GM12865 (cell line): ENCODE measurements at places on chromosomes 2 and 18.

DNA sequence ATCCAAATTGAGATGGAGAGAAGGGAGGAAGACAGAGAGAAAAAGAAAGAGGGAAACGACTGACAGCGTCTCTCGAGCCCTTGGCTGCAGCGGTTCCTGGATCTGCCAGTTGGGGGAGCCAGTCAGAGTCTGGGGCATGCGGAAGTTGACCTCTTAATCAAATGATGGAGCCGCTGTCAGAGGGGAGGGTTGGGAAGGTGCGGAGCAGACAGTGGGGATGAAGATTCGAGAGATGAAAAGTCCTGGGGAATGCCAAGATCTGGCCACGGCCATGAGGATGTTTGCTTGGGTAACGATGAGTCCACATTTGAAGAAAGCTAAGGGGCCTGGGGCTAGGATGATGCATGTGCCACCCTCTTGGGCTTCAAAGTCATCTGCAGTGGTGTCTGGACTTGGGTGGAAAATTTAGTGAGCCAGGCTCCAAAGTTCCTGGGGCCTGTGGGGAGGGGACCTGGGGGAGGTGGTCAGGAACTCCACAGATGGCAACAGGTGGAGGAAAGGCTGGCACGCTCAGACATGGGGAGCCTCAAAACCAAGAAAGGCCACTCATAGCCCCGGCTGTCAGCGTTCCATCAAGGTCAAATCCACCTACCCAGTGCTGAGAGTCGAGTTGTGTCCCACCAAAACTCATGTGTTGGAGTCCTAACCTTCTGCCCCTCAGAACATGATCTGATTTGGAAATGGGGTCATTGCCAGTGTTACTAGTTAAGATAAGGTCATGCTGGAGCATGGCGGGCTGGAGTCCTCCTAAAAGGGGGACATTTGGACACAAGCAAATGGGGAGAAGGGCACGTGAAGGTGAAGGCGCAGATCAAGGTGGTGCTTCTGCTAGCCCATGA lies 200.1 kb downstream of the NDUFA10 start:
- DNase-seq: no peak

DNA sequence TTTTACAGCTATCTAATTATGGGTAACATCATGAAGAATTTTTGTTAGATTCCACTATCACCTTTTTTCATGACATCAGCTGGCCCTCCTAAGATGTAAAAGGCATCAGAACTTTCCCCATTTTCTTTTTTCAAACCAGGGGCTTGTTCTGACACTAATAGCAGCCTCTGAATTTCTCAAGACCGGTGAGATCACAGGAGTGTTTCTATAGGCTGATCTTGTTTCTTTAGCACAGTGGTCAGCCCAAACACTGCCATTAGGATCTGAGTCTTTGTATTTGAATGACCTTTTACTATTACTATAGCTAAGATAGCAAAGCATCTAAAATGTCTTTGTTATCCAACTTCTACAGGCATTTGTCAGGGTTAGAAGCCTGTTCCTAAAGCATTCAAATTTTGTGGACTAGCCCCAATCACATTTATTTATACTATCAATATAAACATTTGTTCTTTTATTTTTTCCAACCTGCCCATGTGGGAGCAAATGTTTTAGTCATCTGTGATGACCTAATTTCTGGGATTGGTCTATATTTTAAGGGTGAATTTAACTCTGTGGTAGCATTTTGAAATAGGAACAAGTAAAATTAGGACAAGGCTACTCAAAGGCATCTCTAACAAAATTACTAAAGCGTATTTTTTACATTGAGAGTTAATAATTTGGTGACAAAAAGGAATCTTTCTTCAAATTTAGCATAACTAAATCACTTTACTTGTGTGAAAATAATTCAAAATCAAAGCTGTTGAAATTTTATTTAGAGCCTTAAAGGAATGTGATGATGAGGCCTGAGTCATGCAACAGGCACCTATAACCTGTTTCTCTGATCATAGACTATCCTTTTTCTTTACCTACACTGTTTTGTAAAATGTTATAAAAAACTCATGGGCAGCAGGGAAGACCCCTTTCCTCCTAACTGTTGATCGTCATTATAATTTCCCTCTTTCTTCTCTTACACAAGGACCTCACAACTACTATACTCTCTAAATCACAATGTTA lies 39.3 kb downstream of the ZAP70 start:
- DNase-seq: no peak

GRCh38 chr2:70806013-70806412 lies 14.4 kb downstream of the CLEC4F start:
- DNase-seq: no peak

DNA sequence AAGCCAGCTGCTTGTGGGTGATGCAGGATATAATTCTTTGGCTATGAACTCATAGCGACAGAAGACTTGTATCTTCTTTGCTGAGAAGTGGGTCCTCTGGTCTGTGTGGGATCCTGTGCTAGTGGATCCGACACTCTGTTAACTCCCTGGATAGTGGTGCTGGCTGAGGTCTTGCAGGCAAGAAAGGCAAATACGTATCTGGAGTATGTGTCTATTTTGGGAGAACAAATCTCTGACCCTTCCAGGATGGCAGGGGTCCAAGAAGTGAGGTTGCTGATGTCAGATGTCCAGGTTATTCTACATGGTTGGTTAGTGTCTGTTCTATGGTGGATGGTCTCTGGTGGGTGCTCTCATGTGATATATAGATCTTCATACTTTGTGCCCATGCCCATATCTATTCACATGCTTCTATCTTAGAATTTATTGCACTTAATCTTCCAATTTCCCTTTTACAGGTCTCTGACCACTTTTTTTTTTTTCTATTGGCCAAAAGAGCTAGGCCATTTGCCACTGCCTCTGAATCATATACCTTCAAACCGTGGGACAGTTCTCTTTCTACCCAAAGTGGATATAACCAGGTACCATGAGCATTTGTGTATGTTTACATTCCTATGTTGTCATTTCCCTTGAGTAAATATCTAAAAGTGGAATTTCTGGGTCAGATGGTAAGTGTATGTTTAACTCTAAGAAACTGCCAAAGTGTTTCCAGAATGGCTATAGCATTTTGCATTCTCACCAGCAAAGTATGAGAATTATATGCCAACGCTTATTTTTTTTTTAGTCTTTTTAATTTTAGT lies 45.1 kb upstream of the RBMS1 start:
- no peak for DNase-seq

DNA sequence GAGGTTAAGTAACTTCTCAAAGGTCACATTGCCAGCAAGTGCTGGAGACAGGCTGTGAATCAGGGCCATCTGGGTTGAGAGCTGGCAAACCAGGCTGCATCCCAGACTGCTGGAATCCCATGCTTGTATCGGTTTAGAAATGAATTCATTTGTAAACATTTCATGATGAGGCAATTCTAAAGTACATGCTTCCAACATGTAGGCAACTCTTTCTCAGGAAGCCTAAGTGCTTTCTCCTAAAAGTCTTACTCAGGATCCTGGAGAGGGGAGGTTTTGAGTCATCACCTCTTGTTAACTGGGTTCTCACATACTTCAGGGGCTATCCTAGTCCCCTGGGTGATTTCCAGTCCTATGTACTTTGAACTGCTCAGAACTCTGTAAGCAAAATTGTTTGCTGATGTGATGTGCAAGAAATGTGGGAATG lies 416.5 kb downstream of the MEIS1 start:
- DNase-seq: no peak

DNA sequence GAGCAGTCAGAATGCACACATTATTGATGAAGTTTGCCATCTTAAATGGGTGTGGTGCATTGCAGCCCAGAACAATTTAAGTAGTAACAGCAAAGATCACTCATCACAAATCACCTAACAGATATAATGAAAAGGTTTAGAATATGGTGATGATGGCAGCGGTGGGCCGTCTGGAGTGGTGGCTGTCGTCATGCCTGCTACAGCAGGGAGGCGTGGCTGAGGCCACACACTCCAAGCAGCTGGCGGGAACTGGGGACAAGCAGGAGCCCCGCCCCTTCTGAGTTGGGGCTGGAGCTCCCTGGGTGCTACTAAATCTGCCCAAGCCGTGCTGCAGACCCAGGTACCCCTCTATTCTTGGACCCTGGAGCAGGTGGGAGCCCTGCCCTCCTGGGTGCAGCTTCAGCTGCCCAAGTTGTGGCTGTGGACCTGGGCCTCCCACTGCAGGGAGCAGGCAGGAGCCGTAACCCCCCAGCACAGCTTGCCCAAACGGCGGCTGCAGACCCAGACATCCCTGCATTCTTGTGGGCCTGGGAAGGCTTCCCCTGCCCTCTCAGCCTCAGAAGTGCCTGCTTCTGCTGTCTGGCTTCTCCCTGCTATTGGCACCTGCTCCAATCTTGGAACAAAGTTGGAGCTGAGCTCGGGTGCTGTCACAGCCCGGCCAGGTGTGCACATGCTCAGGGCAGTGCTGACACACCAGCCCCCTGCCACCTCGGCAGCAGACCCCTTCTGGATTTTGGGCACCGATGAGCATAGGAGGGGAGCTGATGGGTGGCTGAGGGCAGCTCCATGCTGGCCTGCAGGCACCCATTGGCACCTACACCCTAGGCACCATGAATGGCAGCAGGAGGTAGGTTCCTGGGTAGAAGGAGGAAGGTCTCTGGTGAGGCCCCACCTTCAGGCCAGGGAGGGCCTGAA lies 149.3 kb downstream of the EHBP1 start:
- DNase-seq: no peak

DNA sequence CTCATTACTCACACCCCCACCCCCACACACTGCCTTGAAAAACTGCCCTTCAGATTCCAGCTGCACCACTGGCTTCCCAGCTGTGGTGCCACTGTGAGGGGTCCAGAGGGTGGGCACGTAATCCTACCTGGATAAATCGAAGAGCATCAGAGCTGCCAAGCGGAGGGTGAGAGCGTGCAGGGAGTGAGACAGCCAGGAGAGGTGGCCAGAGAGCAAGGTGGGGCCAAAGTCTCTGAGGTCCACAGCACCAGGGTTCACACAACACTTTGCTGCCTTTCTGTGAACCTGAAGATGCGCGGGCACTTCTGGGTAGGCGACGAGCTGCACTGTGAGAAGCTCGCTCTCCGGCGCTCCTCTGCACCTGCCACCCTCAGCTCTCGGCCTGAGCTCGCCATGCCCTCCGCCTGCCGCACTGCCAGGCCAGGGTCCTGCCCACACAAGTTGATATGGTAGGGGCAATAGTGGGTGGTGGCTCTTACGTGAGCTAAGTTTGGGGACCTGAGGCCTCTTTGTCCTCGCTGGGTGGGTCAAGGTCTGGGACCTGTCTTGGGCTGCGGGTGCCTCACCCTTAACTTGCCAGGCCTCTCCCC lies 83.9 kb downstream of the MARCO start:
- DNase-seq: no peak

DNA sequence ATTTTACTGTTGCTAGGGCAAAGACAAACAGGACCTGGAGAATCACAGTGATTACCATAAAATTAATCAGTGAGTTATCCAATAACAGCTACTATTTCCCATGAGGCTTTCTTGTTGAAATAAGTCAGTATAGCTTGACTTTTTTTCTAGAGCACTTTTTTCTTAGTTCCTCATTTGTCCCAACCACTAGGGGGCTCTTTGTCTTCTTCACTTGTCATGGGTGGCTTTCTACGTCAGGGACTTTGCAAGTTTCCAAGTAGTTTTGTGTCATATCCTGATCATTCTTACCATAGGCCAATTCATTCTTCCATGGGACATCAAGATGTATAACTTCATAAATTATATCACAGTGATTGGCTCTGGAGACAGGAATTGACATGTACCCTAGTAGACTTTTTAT lies 1019.6 kb upstream of the PIK3C3 start:
- peak; percentile 5 for DNase-seq

DNA sequence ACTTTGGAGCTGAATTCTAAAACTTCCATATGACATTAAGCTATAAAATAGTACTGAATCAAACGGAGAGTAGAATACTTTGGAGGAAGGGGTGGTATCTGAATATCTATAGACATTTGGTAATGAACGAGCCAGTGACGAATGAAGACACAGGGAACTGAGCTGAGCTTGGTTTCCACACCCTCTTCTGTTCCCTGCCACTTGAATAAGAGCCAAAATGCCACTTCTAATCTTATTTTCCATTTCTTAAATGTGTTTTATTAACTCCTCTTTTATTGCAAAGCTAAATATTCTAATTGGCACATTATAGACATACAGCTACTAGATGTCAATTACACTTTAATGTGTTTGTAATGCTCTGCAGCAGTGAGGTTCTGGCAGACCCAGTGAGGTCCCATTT lies 76.1 kb downstream of the AFF3 start:
- DNase-seq: no peak

DNA sequence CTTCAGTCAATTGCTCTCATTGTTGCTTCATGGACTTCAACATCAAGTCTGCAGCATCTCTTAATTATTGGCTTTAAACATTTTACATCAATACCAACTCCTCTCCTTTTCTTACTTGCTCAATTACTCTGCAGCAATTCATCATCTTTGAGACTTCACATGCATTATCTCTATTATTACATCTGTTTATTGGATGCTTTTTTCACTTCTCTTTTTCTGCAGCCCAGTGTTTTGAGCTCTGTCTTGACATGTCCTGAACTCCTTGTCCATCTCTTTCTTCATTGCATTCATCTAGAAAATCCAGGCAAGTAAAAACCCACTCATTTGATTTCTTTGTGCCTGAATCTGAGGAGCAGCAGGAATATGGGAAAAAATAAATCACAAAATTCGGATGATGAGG lies 647.9 kb downstream of the PLCL1 start:
- DNase-seq: peak; percentile 8

DNA sequence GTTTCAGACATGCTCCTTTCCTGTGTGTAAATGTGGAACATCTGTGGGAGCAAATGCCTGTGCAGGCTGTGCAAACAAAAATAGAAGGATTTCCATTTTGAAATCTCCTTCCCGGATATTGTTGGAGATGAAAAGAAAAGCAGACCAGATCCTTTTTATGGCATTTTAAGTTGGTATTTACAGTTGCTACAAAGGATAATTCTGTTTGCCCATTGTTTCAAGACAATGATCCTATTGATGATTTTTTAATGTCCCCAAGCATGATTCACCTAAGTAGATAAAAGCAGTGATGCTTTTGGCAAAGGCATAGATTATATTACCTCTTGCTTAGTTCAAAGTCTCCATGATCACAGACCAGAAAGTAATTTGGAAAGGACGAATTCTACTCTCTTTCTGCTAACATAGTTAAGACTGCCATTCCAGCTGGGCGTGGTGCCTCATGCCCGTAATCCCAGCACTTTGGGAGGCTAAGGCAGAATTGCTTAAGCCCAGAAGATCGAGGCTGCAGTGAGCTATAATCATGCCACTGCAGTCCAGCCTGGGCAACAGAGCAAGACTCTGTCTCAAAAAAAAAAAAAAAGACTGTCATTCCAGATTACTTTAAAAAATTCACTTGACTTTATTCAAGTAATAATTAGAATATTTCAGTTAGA lies 209.6 kb upstream of the SLC39A10 start:
- DNase-seq: no peak

GRCh38 chr2:6368281-6368680 lies 497.4 kb downstream of the CMPK2 start:
- no peak for DNase-seq
